ENCODE measurements at places on chromosomes 5 and 9. TPM values are rescaled to one million over a fixed set of nuclear protein-coding genes. Genes with fewer than 3 reads are reported as not detected.

The ROR2 gene
- total RNA-seq: 0.10 TPM

The CMYA5 gene
- 0.22 TPM for total RNA-seq

The SEMA6A gene
- 1.1 TPM for total RNA-seq

The ALDOB gene
- 0.79 TPM for total RNA-seq

The WWC1 gene
- total RNA-seq: 0.86 TPM

The OR1K1 gene
- not detected for total RNA-seq

The ACER2 gene
- total RNA-seq: 0.76 TPM

The FBLL1 gene
- total RNA-seq: not detected

All from activated T-cell treated with anti-CD3 and anti-CD28 coated beads, Interleukin-2, amount 50 U/mL, for 4 hours (primary cell).